NCI-H1436 treated with DMSO at 0.1 percent for 48 hours (cell line): ENCODE measurements at places on chromosomes 6 and 20.

DNA sequence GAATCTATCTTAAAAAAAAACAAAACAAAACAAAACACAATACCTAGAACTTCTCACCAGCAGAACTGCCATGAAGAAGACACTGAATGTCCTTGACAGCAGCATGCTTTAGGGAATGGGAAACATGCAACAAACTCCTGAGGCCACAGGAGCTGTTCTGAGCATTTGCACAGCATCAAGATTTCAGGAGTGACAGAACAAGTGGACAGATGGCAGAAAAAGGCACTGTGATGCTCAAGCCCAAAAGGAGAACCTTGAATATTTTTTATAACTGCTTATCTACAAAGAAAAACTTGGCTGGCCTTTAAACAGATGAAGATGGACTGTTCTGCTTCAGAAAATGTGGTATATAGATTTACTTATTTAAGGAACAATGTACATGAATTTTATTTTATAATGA lies 158.9 kb downstream of the RALGAPA2 start:
- no peak for DNase-seq

DNA sequence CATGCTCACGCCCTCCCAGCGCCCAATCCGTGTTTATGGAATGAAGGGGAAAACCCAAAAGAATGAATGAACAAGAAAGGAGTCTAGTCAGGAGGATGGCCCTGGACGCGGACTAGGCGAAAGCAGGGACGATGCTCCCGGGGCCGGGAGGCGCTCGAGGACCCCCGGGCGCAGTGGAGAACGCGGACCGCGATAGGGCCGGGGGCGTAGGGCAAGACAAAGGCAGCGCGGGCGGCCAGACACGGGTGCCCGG lies 758 bp downstream of the GCLC start:
- no peak for DNase-seq

- DNase-seq: no peak
Observed at GRCh38 chr6:99305021-99305554, 44.4 kb downstream of the FAXC start.

- DNase-seq: no peak
Observed at GRCh38 chr20:58308290-58308679, 1.2 kb upstream of the RAB22A start.

DNA sequence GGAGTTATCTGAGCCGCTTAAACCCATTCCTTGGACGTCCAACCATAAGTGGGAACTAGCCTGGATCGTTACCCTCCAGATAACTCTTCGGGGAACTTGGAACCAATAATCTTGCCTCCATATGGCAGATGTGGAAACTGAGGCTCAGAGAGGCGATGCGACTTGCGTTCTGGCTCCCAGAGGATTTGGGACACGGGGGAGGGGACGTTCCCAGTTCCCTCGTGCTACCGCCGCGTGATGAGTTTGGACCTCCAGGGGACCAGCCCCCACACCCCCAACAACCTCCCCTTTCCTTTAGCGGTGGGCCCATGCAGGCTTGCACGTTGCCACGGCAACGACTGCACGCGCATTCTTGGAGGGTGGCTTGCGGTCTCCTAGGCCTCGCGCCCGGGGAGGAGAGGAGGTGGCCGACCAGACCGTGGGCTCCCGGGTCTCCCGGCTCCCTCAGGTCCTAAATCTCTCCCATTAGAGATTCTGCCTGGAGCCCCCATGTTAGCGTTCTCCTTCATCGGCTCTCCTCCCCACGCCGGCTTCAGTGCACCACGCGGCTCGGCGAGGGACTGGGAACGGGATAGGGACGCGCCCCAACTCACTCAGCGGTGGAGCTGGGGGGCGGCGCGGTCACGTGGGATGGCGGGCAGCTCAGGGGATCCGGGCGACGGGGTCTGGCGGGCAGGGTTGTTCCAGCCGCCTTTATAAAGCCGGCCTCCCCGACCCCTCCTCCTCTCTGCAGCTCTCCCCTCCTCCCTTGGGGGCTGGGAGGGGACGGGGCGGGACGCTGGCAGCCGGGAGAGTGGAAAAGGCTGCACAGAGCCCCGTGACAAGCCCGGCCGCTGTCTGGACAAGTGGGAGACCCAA lies at the start of gene PLTP:
Gene PLTP, minus strand, starts transcription at position 670 of the 858 bp plus-strand sequence. CDS start 703 bp downstream, outside the sequence.
- DNase-seq: no peak

DNA sequence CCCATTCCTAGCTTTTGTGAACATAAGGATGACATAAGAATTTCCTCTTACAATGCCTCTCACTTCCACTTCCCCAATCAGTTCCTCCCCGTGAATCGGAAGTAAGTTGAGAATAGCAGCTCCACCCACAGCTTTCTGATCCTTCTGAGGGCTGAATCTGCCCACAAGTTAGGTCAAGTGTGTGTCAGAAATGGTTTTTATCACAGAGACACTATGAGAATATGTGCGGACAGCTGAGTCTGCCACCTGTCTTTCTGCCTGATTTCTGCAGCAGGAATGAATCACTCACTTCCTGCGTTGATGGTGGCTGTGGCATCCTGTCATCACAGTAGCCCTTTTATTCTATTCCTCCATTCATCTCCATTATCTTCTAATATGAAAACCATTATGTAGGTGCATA lies 70.2 kb downstream of the RIN2 start:
- no peak for DNase-seq

DNA sequence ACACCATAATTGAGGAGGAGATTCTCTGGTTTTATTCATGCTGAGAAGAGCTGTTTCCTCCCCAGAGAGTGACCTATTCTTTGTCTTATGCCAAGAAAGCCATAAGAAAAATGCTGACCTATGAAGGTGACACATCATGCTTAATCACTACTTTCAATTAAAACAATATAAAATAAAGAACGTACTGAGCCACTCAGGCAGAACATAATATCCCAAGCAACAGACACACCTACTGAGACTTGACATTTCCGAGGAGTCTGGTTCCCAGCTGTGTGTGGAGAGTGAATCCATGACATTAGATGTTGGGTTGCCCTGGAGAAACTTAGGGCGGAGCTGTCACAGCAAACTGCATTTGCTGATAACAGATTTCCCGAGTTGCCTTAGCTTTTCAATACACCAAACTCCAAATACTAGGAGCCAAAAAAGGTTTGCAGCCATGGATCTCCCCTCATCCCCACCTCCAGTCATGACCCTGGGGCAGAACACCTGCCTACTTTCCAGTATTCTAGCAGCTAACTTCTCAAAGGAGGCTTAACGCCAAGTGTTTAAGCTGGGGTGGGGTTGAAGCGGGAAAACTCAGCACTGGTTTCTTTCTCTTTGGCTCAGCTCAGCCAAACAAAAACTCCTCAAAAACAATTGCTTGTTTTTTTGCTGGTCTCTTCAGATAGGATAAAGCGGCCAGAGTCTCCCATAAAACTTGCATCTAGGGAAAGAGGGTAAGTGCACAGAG lies 92.2 kb downstream of the BACH2 start:
- DNase-seq: no peak

- DNase-seq: no peak
Observed at GRCh38 chr6:2179241-2179640, 66.2 kb downstream of the GMDS start.

- no peak for DNase-seq
Observed at GRCh38 chr6:55290736-55291135, 36.5 kb upstream of the GFRAL start.

GRCh38 chr6:4587171-4587570 lies 189.0 kb upstream of the CDYL start:
- no peak for DNase-seq

GRCh38 chr20:22370137-22370536 lies 214.2 kb downstream of the FOXA2 start:
- DNase-seq: no peak

GRCh38 chr6:55957961-55958422 lies 82.6 kb upstream of the BMP5 start:
- no peak for DNase-seq

GRCh38 chr6:17940151-17940792 lies 47.2 kb downstream of the KIF13A start:
- DNase-seq: no peak
